ENCODE measurements at places on chromosomes 1 and 21.

DNA sequence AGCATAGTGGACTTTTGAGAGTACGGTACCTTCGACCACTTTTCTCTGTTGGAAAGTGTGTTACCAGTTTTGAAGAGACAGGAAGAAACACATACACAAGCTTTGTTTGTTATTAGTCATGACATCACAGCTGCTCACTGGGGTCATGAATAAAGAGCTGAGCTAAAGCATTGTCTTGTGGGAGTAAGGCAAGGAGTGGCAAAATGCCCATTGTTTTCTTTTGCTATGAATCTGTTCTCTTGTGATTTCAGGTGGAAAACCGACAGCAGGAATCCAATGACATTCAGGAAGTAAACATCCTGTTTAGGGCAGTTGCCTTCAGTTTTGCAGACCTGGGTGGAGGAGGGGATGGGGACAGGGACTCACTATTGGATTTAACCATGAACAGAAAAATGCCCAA lies 66.2 kb downstream of the RGL1 start:
- DNase-seq = no peak

DNA sequence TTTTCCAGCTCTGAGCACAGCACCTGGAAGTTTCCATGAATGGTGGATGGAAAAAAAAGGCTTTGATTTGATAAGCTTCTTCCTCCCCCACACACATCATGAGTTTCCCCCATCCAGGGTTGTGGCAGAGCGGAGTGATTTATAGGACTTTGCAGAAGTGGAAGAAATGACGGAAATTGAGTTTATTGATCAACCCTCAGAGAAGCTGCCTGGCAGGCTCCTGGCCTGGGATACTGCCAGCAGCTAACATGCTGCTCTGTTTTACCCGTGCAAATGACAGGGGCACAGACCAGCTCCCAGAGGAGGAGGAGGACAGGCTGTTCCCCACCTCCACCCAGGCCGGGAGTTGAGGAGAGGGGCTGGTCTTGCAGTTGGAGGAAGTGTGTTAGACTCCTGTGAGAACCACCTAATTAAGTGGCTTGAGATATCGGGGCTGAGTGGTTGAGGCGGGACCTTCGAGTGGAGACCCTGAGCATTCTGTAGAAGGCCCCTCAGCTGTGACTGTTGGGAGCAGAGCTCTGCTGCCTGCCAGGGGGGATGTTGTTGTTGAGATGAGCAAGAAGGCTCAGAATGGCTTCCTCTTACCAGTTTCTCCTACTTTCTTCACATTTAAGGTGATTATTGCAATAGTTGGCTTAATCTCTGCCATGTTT lies 21.8 kb downstream of the ADORA1 start:
- no peak for DNase-seq

DNA sequence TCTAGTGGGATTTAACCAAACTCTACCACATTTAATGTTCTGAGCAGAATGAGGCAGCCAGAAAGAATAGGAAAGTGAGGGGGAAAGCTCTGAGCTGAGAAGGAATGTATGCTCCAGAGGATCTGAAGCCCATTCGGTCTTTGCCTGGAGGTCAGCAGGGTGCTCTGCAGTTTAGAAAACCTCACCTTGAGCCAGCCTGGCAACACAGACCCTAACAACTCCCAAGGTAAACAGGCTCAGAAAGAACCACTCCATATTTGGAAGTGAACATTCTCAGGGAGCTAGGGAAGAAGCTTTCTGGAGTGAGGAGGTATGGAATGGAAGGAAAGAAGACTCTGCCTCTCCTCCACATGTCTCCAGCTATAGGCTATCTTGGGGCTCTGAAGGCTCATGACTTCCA lies 398.8 kb downstream of the SEC16B start:
- DNase-seq = no peak

GRCh38 chr1:87478231-87478630 lies 149.6 kb downstream of the LMO4 start:
- no peak for DNase-seq

DNA sequence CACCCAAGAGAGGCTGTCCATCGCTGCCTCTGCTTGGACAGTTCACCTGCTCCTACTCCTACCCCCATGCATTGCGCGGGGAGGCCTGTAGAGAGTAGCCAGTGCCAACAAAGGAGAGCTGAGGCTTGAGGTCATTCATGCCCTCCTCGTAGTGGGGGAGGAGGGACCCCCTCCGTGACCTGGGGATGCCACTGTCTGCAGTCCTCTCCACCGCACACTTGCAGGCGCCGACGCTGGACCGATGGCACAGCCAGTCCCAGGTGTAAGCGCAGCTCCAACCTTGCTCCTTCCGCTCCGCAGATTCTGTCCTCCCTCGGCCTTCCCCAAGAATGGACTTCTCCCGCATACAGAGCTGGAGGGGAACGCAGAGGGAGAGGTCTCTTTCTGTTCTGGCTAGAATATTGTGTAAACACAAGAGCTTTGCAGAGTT lies 672 bp upstream of the PHLDA3 start:
- DNase-seq = no peak

- no peak for DNase-seq
These were observed 57.3 kb upstream of the BCAR3 start for GRCh38 chr1:93738926-93739325.

DNA sequence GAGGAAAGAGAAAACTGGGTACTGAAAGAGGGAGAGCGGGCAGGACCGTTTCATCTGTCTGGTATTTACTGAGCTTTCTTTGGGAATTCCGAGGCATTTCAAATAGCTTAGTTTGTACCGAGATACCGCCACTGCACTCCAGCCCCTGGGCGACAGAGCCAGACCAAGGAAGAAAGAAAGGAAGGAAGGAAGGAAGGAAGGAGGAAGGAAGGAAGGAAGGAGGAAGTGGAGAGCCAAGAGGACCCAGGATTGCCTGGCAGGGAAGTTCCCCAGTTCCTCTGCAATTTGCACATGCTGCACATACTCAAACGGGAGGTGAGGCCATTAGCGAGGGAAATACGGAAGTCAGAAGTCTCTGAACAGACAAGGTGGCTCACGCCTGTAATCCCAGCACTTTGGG lies 961 bp upstream of the FUCA1 start:
- no peak for DNase-seq

DNA sequence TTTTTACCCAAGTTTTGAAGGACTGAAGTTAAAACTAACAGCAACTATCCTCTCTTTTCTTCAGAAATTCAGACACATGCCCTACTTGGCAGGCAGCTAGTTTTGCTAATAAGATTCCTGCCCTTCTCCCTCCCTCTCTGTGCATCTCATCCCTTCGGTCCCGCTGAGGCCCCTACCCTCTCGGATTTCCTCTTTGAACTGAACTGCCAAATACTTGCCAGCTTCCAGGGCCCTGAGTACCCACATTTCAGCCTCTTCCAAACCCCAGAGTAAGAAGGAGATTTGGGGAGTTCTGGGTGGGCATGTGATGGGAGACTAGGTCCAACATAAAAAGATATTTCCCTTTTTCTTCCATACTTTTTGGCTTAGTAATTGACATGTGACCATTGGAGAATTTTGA lies 116.5 kb upstream of the JUN start:
- DNase-seq = no peak

GRCh38 chr1:18110598-18110939 lies 3.0 kb downstream of the IGSF21 start:
- no peak for DNase-seq

DNA sequence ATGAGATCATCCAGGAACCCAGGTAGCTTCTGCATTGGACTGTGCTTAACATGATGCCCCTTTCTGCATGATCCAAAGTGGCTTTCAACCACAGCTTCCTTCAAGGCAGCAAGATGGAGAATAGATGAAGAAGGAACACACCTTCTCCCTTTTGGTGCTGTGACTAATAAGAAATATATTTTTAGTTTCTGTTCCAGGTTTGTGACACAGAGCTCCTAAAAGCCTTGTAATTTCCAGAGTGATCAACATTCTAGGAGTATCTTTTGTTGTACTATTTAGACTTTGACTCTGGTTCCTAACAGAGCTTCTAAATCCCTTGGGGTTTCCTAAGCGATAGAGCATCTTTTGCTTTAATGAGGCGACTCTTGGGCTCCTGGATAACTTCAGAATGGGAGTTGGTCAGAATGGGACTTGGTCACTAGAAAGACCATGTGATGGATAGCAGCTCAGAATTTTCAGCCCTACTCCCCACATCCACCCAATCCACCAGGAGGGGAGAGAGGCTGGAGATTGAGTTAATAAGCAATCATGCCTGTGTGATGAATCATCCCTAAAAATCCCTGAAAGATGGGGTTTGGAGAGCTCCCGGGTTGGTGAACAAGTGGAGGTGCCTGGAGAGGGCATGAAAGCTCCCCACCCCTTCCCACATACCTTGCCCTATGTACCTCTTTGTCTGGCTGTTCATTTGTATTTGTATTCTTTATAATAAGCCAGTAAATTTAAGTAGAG lies 134.8 kb downstream of the FGGY start:
- DNase-seq = no peak

- DNase-seq = no peak
These were observed 2.2 kb downstream of the NAV1 start for GRCh38 chr1:201540846-201541735.

DNA sequence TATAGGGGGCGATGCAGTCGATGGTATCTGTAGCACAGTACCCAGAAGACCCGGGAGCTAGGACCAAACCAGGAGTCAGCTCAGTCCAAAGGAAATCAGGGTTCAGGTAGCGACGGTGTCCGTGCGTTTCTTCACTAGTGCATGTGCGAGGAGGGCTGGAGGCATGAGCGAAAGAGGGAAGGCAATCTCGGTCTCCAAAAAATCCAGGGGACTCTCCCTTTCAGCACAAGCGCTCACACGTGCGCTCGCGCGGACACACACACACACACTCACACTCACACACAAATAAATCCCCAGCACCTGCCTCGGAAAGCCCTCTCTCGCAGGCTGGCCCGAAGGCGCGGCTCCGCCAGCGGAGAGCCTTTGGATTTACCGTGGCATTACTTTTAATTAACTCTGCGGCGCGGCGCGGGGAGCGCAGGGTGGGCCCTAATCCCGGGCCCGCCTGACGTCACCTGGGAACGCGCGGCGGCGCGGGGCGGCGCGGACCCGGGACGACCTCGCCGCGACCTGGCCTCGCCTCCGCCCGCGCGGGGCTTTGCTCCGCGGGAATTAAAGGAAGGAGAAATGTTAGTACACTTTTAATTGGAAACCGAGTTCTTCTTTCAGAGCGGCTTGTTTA lies 121.2 kb downstream of the LMX1A start:
- DNase-seq = peak; percentile 52

GRCh38 chr21:38388203-38388602 lies 110.1 kb downstream of the ERG start:
- no peak for DNase-seq

DNA sequence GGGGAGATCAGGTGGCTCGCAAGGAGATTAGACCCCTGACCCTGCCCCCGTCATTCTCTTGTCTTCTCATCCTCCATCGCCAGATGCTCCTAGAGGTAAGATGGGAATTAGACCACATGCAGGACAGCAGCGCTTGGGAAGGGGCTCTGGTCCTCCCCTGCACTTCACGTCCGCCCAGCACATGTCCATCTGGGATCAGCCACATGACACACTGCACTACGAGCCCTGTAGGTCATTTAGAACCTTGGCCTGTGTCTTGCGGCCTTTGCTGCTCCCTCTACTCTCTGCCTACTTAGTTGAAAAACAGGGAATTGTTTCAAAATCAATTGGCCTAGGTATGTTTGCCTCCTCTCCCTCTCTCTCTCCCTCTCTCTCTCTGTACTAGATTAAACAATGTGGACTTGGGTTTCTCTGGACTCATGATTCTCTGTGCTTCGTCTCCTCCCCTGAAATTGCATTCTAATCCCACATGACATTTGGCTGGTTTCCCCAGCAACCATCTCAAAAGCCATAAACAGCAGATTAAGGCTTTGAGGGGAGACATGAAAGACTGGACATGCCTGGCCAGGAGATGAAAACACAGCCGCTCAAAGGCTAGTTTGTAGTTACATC lies 3.8 kb upstream of the NCMAP start:
- no peak for DNase-seq

DNA sequence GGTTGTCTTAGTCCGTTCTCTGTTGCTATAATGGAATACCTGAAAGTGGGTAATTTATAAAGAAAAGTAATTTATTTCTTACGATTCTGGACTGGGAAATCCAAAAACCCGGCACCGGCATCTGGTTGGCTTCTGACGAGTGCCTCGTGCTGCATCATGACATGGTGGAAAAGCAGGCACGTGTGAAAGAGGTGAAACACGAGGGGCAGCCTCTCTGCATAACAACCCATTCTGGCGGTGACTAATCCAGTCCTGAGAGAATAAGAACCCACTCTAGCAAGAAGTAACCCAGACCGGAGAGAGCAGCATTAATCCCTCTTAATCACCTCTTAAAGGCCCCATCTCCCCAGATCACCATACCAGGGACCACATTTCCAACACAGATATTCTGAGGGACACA lies 2.7 kb upstream of the EDEM3 start:
- DNase-seq = no peak

GRCh38 chr21:25133939-25134338 lies 473.3 kb downstream of the MRPL39 start:
- no peak for DNase-seq

- peak; percentile 6 for DNase-seq
These were observed 304 bp downstream of the PLPPR5 start for GRCh38 chr1:99004254-99004860.

GRCh38 chr1:18100491-18101063 lies 7.0 kb upstream of the IGSF21 start:
- DNase-seq = peak; percentile 42

- DNase-seq = no peak
These were observed 42.1 kb upstream of the DMRTB1 start for GRCh38 chr1:53417074-53417511.

GRCh38 chr1:189659731-189660130 lies 817.9 kb downstream of the BRINP3 start:
- DNase-seq = no peak

DNA sequence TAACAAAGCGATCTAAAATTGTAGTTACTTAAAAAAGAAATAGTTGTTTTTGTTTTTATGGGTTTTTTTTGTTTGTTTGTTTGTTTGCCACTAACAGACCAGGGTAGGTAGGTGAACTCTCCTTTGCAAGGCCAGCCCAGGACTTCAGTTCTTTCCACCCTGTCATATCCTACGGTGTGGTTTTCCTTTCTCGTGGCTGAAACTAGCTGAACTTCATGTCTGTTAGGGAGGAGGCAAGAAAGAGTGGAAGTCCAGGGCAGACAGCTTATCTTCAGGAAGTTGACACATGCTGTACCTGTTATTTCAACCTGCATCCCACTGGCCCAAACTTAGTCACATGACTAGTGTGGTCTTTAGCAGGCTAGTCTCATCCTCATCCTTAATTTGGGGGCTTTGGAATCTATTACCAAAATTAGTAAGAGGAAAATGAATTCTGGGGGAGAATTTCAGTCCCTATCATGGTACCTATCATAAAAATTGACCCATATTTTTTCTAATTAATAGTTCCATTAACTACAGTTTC lies 62.9 kb upstream of the LRRC7 start:
- no peak for DNase-seq

DNA sequence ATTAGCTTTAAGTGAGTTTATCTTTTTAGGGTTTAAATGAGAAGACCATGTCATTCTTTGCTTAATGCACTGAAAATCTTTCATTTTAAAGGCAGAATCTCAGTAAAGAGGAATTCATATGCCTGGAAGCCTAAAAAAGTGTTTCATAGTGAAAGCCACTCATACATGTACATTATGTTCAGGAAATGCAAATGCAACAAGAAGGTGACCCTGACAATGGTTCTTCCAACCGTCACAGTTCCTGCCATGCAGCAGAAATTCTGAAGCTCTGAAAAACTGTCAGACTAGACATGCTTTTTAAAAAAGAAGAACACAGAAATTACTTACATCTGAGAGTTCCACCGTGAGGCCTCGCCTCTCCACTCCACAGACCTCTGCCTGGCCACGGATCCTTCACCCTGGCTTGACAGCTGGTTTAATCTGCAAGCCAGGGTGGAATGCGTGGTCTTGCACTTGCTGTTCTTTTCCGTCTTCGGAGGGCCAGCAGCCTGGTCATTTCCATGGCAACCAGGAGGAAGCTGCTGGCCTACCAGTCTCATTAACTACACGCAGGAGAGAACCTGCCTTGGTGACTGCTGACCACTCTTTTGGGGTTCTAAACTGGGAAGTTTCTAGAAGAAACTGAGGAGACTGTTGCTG lies 41.8 kb upstream of the PAXBP1 start:
- DNase-seq = no peak

Data from NCI-H1105 (cell line).